A375 (cell line): ENCODE measurements at places on chromosomes 3 and 15. TPM values are rescaled to one million over a fixed set of nuclear protein-coding genes. Genes with fewer than 3 reads are reported as not detected.

The DLL4 gene
- 0.21 TPM in 1 of 2 replicates, not detected in the other for total RNA-seq

The ROPN1B gene
- total RNA-seq = 7.4 and 8.2 TPM in 2 replicates

The TM4SF4 gene
- not detected in 2 replicates for total RNA-seq

The CLDN18 gene
- total RNA-seq = not detected in 2 replicates

The SLC6A1 gene
- not detected in 2 replicates for total RNA-seq

The SPATA12 gene
- 0.29 TPM in 1 of 2 replicates, not detected in the other for total RNA-seq

The CIP2A gene
- total RNA-seq = 24.5 and 30.4 TPM in 2 replicates

The HESX1 gene
- total RNA-seq = 0.80 and 1.9 TPM in 2 replicates

The TUSC2 gene
- total RNA-seq = 82.0 and 86.7 TPM in 2 replicates

The PRTG gene
- total RNA-seq = 17.3 and 27.5 TPM in 2 replicates

The ZFYVE19 gene
- 26.9 and 28.2 TPM in 2 replicates for total RNA-seq

The GUCA1C gene
- total RNA-seq = not detected in 2 replicates

The FBXW12 gene
- total RNA-seq = 0.04 TPM in 1 of 2 replicates, not detected in the other

The PLA2G4D gene
- total RNA-seq = not detected in 2 replicates

The CRELD1 gene
- total RNA-seq = 18.7 and 20.7 TPM in 2 replicates

The CRBN gene
- total RNA-seq = 44.7 and 60.1 TPM in 2 replicates

The CFAP100 gene
- not detected in 2 replicates for total RNA-seq

The TRIM42 gene
- not detected in 2 replicates for total RNA-seq

The GOLGA8T gene
- total RNA-seq = not detected in 2 replicates

The LRTM1 gene
- not detected in 2 replicates for total RNA-seq

The FAM174B gene
- total RNA-seq = 1.5 and 2.3 TPM in 2 replicates

The MRPS25 gene
- 34.6 and 37.0 TPM in 2 replicates for total RNA-seq

The CFAP91 gene
- 0.50 and 2.3 TPM in 2 replicates for total RNA-seq

The PLSCR2 gene
- not detected in 2 replicates for total RNA-seq

The STAC gene
- 7.3 and 11.9 TPM in 2 replicates for total RNA-seq

The TNNC1 gene
- total RNA-seq = 1.1 and 1.5 TPM in 2 replicates

The TEX55 gene
- not detected in 2 replicates for total RNA-seq

The KBTBD13 gene
- not detected in 2 replicates for total RNA-seq

The DUOXA2 gene
- not detected in 2 replicates for total RNA-seq

The MAGEL2 gene
- 0.08 and 0.15 TPM in 2 replicates for total RNA-seq

The LIPH gene
- 0.04 TPM in 1 of 2 replicates, not detected in the other for total RNA-seq

The CLDN16 gene
- total RNA-seq = not detected in 2 replicates

The CGNL1 gene
- 0.08 TPM in 2 replicates for total RNA-seq

The HAUS2 gene
- 17.1 and 27.9 TPM in 2 replicates for total RNA-seq

The ITIH4 gene
- 2.3 and 2.7 TPM in 2 replicates for total RNA-seq

The SCAANT1 gene
- total RNA-seq = 5.6 TPM in 1 of 2 replicates, not detected in the other

The SEMA3G gene
- 1.2 and 1.8 TPM in 2 replicates for total RNA-seq

The MCF2L2 gene
- total RNA-seq = 0.38 and 0.42 TPM in 2 replicates

The NEK4 gene
- total RNA-seq = 19.0 and 23.7 TPM in 2 replicates

The CXCR6 gene
- not detected in 2 replicates for total RNA-seq

The VPS33B gene
- total RNA-seq = 18.5 and 19.1 TPM in 2 replicates

The RTP4 gene
- 0.83 and 0.90 TPM in 2 replicates for total RNA-seq

The ZNF80 gene
- not detected in 2 replicates for total RNA-seq

The ENTPD3 gene
- total RNA-seq = not detected in 2 replicates

The CIB2 gene
- 0.64 and 5.3 TPM in 2 replicates for total RNA-seq

The APOD gene
- total RNA-seq = 2.3 and 2.7 TPM in 2 replicates

The NPAP1 gene
- total RNA-seq = under 0.01 TPM in 1 of 2 replicates, not detected in the other

The ANKRD63 gene
- total RNA-seq = 0.34 and 0.37 TPM in 2 replicates

The C3orf80 gene
- total RNA-seq = 0.53 and 1.2 TPM in 2 replicates
